Vagina (tissue), 2 donors: ENCODE measurements at places on chromosomes 6 and 20.

- DNase-seq: no peak
Measured at GRCh38 chr6:64932486-64932885, 774.5 kb downstream of the EYS start.

DNA sequence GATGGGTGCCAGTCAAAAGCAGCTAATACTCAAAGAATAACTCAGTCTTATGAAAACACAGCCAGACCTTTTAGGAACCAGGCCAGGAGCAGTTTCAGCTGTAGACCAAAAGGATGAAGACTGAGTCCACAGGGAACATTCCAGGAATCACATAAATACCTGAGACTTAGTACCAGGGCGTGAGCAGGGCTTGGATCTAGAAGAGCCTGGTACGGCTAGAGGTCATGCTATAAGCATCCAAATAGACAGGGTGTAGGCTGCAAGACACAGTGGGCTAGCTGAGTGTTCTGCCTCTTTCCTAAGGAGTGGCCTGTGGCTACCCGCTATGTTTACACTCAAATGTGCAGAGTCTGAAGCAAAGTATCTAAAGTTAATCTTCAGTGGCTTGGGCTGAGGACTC lies 29.5 kb upstream of the LRRC1 start:
- DNase-seq: no peak

GRCh38 chr6:30730601-30731435 lies 10.7 kb downstream of the TUBB start:
- no peak for DNase-seq

DNA sequence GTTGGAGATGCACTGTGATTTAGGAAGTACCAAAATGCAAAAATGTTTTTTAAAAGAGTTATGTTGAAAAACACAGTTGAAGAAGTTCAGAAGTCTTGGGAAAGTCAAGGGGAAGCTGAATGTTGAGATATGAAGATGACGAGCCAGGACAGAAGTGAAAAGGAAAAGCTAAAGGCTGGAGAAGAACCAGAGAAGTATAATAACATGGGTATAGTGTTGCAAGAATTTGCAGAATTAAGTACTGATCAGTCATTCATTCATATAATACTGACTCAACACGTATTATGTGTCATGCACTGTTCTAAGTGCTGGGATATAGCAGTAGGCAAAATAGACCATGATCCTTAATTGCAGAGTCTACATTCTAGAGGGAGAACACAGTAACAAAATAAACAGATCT lies 432.8 kb downstream of the CDC5L start:
- DNase-seq: no peak

GRCh38 chr6:139156102-139156501 lies 21.2 kb downstream of the HECA start:
- no peak for DNase-seq

- DNase-seq: no peak
Measured at GRCh38 chr6:129565366-129565765, 144.6 kb downstream of the ARHGAP18 start.

GRCh38 chr20:46151936-46152335 lies 33.8 kb downstream of the CD40 start:
- DNase-seq: no peak

- peak; percentile 40 for DNase-seq
Measured at GRCh38 chr20:23228912-23229311, 121.7 kb upstream of the NXT1 start.

GRCh38 chr6:37376078-37376743 lies 22.4 kb downstream of the RNF8 start:
- no peak for DNase-seq

DNA sequence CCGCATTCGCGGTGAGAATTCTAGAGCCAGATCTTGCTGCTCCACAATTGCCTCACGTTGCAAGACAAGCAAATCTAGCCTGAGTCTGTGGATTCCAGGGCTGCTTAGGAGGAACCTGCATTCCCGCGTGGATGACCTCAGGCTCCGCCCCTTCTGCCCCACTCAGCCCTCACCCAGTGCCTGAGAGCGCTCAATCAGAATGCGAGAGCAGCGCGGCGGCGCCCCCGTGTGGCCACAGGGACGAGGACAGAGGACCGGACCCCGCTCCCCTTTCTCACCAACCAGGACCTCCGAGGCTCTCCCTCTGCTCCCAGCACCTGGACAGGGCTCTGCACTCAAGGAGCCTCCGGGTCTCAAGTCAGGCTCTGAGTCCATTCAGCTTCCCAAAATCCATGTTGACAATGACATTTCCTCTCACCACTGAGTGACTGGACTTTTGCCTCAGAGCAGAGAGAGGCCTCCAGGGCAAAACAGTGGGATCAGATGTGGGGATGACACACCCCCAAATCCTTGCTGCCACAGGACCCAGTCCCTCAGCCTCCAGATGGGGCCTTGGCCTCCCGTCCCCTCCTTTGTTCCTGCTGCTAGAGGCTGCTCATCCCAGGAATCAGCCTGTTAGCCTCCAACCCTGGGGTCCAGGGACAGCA lies 52.0 kb downstream of the RPP21 start:
- DNase-seq: no peak

- no peak for DNase-seq
Measured at GRCh38 chr6:135722190-135722589, 129.3 kb upstream of the PDE7B start.

DNA sequence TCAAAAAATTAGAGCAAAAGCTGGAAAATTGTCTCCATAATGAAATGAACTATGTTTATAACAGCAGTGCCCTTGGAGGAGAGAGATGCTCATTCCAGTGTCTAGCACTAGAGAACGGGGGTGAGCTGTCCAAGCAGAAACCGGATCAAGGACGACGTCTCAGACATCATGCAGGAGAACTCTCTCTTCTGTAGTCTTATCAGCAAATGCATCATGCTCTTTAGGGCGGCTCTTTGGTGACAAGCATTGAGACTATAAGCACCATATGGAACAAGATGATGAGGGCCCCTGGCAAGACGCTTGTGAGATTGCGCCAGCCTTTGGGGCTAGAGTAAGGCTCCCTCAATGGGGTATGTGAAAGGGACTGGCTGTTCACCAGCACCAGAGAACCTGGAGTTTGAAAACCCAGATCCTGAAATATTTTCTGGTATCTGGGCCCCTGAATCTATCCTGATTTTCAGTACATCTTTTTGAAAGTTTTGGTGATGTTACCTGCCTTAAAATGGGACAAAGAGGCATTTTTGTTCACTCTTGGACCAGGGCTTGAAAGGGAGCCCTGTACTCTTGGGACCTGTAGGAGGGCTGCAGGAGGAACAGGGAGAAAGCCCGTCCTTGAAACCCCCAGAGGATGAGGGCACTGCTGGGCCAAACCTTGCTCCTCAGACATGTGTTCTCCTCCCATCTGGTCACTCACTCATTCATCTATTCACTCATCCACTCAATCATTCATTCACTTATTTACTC lies 127.6 kb downstream of the TTLL2 start:
- DNase-seq: no peak

GRCh38 chr6:78093906-78094305 lies 441.1 kb downstream of the MEI4 start:
- DNase-seq: no peak

- no peak for DNase-seq
Measured at GRCh38 chr6:85372188-85372914, 77.5 kb upstream of the NT5E start.

- no peak for DNase-seq
Measured at GRCh38 chr20:56348305-56348693, 10.5 kb upstream of the FAM210B start.

GRCh38 chr6:38570750-38571149 lies 69.0 kb downstream of the BTBD9 start:
- DNase-seq: no peak

- DNase-seq: no peak
Measured at GRCh38 chr6:40631744-40632143, 44.6 kb upstream of the LRFN2 start.

GRCh38 chr6:15026832-15027231 lies 219.0 kb upstream of the JARID2 start:
- DNase-seq: no peak

DNA sequence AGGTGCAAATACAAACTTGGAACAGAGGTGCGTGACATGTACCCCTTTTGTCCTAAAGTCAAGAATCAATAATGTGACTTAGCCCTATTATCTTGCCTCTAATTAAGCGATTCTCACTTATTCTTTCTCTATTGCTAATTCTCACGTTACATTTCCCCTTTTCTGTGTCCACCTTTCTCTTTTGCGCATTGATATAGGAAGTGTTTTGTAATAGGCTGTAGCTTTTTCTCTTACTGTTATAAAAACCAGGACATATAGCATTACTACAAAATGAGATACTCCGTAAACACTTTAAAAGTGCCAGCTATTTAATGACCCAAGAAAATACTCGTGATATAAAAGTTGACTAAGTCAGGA lies 669 bp upstream of the TMEM30A start:
- DNase-seq: no peak

DNA sequence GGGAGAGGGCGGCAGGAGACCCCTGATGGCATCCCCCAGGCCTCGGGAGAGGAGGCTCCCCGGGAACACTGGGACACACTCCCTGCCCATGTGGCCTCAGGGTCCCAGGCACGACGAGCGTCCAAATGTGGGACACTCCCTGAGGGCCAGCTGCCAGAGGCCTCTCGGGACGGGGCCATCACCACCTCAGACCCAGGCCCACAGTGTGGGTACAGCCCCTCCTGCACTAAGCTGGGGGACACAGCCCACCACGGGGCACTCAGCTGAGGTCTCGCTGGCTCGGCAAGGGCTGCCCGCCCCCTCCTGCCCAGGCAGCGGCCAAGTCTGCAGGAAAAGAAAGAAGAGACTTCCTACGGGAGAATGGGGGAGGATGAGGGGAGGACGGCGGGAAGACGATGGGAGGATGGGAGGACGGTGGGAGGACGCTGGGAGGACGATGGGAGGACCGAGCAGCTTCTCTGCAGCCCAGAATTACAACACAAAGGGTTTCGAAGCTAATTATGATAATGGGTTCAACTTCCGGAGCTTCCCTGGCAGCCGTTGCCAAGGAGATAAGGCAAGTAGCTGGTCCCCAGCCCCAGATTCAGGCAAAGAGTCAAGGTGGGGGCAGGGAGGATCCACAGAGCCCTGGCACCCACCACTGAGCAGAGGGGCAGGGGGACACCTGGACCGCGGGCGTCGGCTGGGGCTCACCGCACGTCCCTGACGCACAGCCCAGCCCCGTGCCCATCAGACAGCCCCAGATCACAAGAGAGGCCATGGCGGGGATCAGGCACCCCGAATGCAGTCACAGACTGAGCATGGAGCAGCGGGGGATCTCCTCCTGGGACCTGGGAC lies 17.5 kb downstream of the KCNQ2 start:
- DNase-seq: no peak

DNA sequence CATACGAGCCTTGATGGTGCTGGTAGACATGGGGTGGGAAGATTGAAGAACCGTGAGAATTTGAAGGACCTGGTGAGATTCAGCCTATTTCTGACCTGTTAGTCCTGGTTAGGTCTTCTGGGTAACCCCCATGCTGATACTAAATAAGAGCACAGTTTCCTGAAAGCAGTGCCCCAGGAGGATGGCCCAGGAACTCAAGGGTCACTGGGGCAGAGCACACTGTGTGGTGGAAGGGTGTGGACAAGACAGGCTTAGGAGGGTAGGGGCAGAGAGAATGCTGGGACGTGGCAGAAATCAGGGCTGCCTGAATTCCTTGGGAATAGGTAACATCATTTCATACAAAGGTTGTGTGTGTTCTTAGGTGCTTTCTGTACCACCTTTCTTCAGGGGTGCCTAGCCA lies 31.9 kb upstream of the ENPP1 start:
- no peak for DNase-seq

DNA sequence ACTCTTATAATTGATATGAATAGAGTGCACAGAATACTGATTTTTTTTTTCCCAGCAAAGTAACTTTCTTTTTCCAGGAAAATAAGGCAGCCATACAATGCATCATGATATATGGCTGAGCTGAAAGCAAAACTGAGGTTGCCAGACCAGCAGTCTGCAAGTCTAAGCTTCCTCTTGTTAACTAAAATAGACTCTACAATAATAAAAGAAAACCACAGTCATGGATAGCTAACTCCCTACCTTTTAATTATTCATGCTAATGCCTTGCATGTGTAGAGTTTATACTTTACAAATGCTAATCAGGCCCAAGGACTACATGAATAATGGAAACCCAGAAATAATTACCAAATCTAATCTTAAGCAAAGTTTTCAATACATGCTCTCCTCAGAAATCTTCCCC lies 47.4 kb downstream of the MAP7 start:
- DNase-seq: no peak

DNA sequence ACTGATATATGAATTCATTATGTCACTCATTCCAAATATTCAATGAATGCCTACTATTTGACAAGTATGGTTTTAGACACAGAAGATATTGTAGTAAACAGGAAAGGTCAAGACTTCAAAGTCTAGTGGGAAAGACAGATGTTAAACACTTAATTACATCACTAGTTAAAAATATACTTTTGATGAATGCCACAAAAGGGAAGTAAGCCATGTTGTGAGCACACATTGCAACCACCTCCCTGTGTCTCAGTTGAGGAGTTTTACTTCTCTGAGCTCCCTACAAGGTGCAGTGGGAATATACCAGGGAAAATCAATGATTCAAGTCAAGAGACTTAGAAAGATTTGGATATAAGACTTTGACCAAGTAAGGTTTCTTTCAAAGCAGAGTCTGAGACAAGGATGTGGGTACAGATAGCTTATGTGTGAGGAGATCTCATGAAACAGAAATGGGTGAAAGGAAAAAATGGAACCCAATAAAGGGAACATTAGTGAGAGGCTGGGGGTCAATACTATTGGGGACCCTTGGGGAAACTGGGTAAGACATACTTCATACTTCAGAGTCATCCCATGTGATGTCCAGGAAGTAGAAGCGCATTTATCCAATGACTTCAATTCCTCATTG lies 503.7 kb downstream of the KIF16B start:
- DNase-seq: no peak

- no peak for DNase-seq
Measured at GRCh38 chr6:43389730-43390295, 20.4 kb upstream of the ZNF318 start.

DNA sequence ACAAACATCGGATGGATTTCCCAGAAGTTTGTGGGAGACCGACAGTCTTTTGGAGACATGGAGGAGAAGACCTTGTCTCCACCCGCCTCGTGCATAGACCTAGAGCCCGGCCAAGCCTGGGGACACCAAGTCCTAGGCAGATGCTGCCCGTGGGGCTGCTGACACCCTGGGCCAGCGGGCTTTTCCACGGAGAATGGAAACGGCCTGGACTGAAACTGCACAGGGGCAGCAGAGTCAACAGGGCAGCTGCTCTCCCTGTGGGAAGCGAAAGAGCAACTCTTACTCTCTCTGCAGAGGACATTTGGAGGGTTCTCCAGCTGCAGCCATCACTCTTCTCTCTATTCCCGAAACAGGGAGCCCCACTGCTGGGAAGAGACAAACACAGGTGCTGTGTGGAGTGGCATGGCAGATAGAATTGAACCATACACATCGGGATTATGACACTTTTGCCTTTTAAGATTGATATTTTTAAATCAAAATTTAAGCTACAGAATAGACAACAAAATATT lies 401.2 kb downstream of the THBS2 start:
- DNase-seq: no peak

- no peak for DNase-seq
Measured at GRCh38 chr6:21414065-21414464, 179.5 kb upstream of the SOX4 start.

- DNase-seq: no peak
Measured at GRCh38 chr6:28811873-28812272, 111.9 kb downstream of the TRIM27 start.

GRCh38 chr20:21102603-21103311 lies 3.4 kb downstream of the LINC00237 start:
- DNase-seq: no peak
